ENCODE measurements at places on chromosomes 2 and 18. TPM values are rescaled to one million over a fixed set of nuclear protein-coding genes. Genes with fewer than 3 reads are reported as not detected.

FAM124B gene
- total RNA-seq = not detected

DNA sequence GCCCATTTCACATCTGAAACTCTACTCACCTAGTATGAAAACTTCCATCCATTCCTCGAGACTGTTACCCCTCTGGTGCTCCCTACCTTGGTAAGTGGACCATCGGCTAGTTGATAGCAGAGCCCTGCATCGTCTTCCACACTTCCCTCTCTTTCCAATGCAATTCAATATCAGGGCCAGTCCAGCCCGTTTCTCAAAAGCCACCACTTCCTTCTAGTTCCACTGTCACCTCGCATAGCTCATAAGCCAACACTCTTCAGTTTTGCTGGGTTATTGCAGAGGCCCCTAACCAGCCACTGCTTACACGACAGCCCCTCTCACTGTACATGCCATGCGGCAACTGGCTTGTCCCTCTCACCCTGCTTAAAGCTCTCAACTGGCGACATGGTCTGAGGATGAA, 10.2 kb upstream of the ZNF407 start:
- no peak overlapping the region for H3K27ac ChIP-seq
- H3K4me3 ChIP-seq = no peak overlapping the region
- H3K36me3 ChIP-seq = no peaks in the 10 kb centered on the region
- DNase-seq = no peak
- peaks cover 10% of the 10 kb centered on the region for H3K27me3 ChIP-seq
- H3K4me1 ChIP-seq = no peaks in the 10 kb centered on the region

GRCh38 chr2:24824071-24824588, 30.9 kb downstream of the CENPO start:
- no peak for DNase-seq
- no peaks in the 10 kb centered on the region for H3K36me3 ChIP-seq
- no peaks in the 10 kb centered on the region for H3K4me1 ChIP-seq
- no peak overlapping the region for H3K27ac ChIP-seq
- H3K4me3 ChIP-seq = no peak overlapping the region

SCN9A gene
- not detected for total RNA-seq

- H3K36me3 ChIP-seq = peaks cover 3% of the 10 kb centered on the region
- H3K27me3 ChIP-seq = no peaks in the 10 kb centered on the region
- H3K27ac ChIP-seq = no peak overlapping the region
- DNase-seq = no peak
- no peak overlapping the region for H3K4me3 ChIP-seq
Measured at GRCh38 chr2:20684581-20685063, 17.7 kb downstream of the GDF7 start.

GRCh38 chr18:36543991-36544725, 246.6 kb downstream of the FHOD3 start:
- no peak for DNase-seq
- no peak overlapping the region for H3K4me3 ChIP-seq
- H3K27me3 ChIP-seq = no peaks in the 10 kb centered on the region
- no peaks in the 10 kb centered on the region for H3K4me1 ChIP-seq
- no peak overlapping the region for H3K27ac ChIP-seq
- H3K36me3 ChIP-seq = no peaks in the 10 kb centered on the region

ZSWIM2 gene
- total RNA-seq = not detected

DNA sequence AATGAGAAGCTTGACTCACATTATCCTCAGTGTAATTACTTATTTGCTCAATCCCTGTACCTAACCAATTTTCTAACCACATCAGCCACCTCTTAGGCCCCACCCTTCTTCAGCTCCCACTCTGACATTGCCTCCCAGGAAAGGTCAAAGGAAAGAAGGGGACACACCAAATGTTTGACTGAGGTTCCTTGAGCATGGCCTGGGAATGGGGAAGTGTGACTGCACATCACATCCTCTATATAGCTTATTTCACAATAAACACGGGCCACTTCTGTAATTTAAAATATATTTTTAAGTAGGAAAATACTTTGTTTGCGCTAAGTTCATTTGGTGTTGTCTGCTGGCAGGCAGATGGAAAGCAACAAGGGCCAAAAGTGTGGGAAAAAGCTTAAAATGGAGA, 3.0 kb upstream of the FIGLA start:
- DNase-seq = no peak
- peaks cover 11% of the 10 kb centered on the region for H3K27me3 ChIP-seq
- H3K27ac ChIP-seq = no peak overlapping the region
- no peaks in the 10 kb centered on the region for H3K36me3 ChIP-seq

CFC1 gene
- total RNA-seq = not detected

GRCh38 chr2:174027956-174028355, 62.8 kb upstream of the SP3 start:
- H3K4me1 ChIP-seq = no peaks in the 10 kb centered on the region
- H3K4me3 ChIP-seq = no peak overlapping the region
- DNase-seq = no peak
- H3K27ac ChIP-seq = no peak overlapping the region

Measured in CD8-positive, alpha-beta memory T cell (primary cell).